ENCODE measurements at places on chromosomes 16 and 17. TPM values are rescaled to one million over a fixed set of nuclear protein-coding genes. Genes with fewer than 3 reads are reported as not detected.
A peak's percentile ranks its signal among the peaks of the same experiment; 100 is the strongest.

The TM4SF5 gene
- not detected for polyA plus RNA-seq

The CDK5R1 gene
- polyA plus RNA-seq: 0.32 TPM

The PRAC2 gene
- polyA plus RNA-seq: not detected

GRCh38 chr16:11409398-11409797, 64.1 kb downstream of the RMI2 start:
- no peak for DNase-seq

- DNase-seq: no peak
These were observed 9.7 kb downstream of the VASN start for GRCh38 chr16:4381072-4381934.

DNA sequence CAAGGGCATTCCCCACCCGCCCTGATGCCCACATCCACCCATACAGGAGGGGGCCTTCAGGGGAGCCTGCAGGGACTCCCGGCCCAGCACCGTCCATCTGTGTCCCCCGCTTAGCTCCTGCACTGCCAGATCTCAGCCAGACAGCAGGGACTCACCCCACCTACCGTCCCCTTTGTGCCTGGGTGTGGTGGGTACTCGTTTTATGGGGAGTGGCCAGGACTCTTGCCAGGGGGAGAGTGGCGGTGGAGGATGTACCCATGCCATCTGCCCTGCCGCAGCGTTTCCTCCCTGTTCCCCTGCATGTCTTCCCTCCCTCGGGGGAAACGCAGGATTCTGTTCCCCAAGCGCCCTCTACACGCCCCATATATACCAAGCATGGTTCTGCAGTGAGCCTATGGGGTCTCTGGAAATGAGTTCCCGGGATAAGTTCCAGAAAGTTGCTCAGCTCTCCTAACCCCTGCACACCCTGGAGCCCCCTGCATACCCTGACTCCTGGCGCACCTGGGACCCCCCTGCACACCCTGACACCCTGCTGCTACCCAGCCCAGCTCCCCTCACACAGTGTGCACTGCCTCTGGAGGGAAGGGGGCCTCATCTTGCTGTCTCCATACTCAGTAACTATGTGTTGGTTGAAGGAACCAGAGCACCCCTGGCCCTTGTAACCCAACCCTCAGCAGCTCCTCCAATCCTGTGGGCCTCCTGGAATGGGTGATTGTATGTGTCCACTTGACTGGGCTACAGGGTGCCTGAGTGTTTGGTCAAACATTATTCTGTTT, 4.2 kb upstream of the MAFG start:
- no peak for DNase-seq

DNA sequence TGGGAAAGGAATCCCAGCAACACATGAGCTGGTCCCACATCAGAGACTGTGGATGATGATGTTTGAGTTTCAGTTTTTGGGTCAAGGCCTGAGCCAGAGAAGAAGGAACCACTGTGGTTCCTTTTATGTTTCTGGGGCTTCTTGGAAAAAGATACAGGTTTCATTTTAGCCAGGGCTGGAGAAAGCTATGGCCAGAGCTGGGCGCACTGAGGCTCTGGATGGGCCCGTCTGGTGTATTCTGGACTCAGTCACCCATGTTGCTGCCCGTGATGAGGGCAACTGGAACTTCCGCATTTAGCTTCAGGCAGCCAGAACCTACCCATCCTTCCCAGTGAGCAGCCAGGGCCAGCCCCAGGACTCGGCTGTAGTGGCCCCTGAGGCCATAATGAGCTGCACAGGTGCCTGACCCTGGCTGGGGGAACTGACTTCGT, 15.0 kb upstream of the PITPNA start:
- DNase-seq: no peak

GRCh38 chr17:70091696-70092095, 16.7 kb downstream of the KCNJ16 start:
- DNase-seq: peak; percentile 33

GRCh38 chr16:28875134-28876018, 2.9 kb upstream of the ATP2A1 start:
- no peak for DNase-seq

DNA sequence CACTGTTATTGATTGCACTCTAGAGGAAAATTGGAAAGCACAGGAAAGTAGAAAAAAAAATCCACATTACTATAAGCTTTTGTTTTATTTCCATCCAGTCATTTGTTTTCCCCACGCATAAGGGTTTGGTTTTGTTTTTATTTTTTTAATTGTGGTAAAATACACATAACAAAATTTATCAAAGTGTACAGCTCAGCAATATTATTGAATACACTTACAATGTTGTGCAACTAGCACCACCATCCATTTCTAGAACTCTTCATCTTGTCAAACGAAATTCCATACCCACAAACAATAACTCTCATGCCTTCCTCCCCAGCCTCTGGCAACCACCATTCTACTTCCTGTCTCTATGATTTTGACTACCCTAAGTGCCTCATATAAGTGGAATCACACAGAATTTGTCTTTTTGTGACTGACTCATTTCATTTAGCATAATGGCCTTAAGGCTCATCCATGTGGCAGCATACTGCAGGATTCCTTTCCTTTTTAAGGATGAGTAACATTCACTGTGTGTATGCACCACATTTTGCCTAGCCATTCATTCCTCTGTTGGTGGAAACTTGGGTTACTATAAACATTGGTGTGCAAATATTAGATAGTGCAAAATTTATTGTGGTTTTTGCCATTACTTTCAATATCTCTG, 11.1 kb downstream of the SPPL2C start:
- no peak for DNase-seq

DNA sequence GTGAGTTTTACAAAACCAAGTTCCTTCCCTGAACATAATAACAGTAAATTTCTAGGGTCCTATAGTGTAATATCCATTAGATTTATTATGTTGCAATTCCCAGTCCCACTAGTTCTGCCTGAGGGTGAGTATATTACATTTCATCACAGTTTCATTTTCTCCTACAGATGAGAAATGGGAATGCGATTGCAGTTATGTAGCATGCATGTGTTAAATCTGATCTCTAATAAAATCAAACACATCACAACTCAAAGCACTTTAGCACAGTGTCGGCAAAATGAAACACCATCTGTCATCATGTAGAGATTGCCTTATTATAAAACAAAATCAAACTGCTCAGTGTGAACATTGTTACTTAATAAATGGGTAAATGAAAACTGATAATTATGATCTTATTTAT, 180.5 kb upstream of the TOX3 start:
- DNase-seq: no peak

DNA sequence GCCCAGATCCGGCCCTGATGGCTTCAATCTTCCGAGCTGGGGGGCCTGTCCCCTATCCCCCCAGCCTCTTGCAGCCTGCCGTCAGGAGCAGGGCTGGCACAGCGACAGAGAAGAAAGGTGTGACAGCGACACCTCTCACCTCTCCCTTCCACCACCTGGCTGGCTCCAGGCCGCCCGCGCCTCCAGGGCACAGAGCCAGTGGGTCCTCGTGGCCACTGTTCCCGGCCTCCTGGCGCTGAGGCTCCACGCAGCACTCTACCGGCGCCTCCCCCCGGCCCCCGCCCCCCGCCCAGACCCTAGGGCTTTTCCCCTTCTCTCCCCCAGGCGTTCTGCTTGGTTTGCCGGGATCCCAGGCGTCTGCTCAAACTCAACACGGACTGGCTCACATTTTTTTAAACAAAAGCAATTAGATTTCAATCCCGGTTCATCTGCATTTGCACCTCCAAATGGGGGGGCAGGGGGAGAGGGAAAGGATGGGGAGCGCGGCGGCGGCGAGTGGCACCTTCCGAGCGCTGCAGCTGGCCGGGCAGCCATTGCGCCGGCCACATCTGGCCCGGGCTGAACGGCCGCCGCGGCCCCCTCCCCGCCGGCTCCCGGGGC, 12.8 kb upstream of the CBX8 start:
- no peak for DNase-seq

DNA sequence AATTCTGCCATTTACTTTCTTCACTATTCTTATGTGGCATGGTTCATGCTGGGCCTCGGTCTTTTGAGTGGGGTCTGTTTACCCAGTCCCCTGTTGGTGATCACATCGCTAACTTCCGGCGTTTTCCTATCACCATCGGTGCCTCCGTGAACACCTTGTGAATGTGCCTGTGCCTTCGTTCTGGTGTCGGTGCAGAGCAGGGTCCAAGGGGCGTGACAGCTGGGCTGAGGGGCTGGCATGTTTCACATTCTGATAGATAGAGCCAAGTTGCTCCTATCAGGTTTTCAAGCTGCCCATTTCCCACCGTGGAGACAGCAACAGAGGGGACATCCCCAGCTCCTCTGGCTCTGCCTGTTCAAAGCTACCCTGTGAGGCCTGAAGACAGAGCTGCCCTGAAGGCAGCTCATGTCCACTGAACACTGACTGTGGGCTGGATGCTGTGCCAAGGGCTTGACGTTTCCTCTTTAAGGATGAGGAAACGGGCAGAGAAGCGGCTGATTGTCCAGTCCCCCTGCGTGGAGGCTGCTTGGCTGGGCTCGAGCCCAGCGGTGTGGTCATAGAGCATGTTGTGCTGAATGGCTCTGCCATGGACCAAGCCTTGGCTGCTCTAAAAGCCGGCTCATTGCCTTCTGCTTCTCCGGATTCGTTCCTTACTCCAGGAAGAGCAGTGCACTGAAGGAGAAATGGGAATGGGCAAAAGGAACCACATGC, 17.0 kb downstream of the DHODH start:
- DNase-seq: no peak

DNA sequence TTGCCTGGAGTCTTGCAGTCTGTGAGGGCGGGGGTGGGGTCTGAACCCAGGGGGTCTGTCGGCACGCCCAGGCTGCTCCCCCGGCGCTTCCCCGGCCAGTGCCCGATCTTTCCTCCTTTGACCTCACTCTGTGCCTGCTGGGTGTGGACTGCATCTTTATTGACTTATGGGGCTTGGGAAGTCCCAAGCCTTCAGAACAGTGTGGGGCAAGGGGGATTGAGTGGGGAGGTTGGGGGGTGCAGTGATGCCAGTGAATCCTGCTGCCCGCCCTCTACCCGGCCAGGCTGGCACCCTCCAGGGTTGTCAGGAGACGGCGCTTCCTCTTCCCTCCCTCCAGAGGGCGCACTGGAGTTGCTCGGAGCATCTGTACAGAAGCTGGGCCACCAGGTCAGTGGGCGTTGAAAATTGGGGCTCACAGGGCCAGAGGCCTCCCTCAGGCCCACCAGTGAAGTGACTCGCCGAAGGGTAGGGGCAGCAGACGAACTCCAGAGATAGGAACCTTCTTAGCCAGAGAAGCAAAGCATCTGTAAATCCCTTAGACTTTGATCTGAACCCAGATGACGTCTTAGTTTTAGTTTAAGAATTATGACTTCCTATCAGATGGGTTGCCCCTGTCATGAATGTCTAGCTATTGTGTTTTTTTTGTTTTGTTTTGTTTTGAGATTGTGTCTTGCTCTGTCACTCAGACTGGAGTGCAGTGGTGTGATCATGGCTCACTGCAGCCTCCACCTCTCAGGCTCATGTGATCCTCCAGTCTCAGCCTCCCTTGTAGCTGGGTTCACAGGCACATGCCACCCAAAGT, 184.8 kb upstream of the CIBAR2 start:
- no peak for DNase-seq

DNA sequence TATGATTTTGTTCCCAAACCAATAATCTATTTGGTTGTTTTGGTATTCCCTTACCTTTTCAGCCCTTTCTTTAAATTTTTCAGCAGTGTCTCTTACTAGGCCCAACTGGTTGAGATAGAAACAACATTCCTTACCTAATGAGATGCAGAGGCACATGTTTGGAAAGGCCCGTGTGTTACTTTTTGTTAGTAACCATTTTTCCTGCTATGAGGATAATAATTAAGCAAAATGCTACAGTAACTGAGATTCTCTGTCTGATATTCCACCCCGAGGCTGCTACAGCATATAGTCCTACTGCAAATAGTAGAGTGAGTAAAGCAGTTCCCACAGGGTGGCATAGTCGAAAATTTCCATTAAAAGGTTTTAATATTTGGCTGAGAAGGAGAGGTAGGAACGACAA, 10.0 kb upstream of the B4GALNT2 start:
- no peak for DNase-seq

All from AG04450 (cell line).